GM04503 (cell line): ENCODE measurements at places on chromosomes 16 and 17.

DNA sequence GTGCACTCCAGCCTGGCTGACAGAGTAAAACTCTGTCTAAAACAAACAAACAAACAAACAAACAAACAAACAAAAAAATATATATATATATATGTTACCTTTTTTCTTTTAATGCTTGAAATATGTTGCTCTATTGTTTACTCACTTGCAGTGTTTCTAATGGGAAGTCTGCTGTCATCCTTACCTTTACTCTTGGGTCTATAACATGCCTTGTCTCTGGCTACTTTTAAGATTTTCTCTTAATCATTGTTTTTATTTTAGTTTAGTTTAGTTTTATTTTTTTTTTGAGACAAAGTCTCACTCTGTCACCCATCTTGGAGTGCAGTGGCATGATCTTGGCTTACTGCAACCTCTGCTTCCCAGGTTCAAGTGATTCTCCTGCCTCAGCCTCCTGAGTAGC, 16.1 kb upstream of the TNRC6A start:
- no peak for DNase-seq

DNA sequence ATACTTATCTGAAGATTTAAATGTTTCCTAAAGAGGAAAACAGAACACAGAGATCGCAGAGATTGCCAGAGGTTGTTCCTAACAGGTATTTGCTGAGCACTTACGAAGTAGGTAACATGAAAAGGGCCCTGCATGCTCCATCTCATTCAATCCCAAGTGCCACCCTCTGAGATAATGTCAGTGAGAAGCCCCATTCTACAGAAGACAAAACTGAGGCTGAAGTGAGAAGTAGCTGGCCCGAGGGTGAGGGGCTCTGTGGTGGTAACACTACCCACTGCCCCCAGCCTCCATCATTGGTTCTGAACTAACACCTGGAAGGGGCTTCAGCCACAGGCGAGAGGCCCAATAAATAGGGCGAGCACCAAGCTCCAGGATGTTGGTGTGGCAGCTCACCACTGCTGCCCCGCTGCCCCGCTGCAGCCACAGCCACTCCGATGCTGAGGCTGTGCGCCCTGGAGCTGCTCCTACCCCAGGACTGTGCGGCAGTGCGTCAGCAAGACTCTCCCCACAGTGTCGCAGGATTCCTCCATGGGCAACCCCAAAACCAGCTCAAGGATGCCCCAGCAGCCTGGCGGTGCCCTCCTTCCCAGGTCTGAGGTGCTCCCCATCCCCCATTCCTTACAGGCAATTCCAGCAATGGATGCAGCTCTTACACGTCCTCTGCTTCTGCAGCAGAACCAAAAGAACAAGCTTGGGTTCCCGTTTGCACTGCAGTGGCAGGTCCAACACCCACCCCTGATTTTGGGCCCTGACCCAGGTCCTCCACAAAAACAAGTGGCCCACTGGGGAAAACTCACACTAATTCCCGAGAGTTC, 10.3 kb downstream of the FLCN start:
- no peak for DNase-seq

GRCh38 chr16:89615176-89615575, 1.7 kb downstream of the DPEP1 start:
- DNase-seq, result no peak

- DNase-seq, result no peak
These were observed 10.5 kb downstream of the GGA2 start for GRCh38 chr16:23499801-23500200.

DNA sequence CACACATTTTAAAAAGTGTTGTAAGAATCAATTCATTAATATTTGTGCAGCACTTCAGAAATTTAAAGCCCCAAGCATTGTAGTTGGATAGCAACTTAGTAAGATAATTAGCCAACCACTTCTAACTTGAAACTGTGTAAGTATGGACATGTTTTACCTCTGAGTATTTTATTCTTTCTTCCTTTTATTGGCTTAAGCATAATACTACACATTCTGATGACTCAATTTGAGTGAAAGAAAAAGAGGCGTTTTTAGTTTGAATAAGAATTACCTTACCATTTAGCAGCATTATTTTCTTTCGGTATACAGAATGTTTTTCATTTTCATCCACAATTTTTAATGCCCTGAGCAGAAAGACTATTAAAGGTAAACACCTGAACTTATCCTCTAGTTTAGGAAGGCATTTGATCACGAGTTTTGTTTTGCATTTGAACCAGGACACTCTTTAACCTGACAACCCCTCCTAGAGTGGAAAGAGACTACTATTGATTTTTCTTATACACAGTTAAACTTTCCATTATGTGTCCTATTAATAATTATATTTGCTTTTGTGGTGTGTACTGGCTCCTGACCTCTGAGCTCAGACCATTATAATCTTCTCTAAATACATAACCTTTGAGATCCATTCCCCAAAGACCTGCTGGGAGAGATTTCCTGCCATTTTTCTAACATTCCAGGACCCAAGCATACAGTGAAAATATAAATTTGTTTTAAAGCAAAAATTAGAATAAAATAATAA, 9.2 kb downstream of the NACA2 start:
- DNase-seq, result no peak

DNA sequence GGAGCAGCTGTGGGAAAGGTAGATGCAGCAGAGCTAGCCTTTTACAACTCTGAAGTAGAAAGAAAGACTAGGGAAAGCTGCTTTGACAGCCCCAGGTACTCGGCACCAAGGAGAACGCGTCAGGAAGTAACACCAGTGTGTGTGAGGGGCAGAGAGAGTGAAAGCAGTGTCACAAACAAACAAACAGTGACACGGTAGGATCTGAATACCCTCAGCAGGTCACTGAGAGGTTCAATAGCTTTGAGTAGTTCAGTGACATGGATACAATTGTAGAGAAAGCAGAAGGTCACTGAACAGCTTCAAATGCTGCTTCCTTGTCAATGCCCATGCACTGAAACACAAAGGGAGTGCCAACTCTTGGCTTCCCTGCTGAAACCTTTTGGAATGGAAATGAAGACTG, 150.3 kb upstream of the C17orf78 start:
- DNase-seq, result no peak

- DNase-seq, result no peak
These were observed 9.6 kb downstream of the ACE start for GRCh38 chr17:63486317-63487013.

- DNase-seq, result no peak
These were observed 50.7 kb downstream of the SLC5A11 start for GRCh38 chr16:24896439-24896838.

DNA sequence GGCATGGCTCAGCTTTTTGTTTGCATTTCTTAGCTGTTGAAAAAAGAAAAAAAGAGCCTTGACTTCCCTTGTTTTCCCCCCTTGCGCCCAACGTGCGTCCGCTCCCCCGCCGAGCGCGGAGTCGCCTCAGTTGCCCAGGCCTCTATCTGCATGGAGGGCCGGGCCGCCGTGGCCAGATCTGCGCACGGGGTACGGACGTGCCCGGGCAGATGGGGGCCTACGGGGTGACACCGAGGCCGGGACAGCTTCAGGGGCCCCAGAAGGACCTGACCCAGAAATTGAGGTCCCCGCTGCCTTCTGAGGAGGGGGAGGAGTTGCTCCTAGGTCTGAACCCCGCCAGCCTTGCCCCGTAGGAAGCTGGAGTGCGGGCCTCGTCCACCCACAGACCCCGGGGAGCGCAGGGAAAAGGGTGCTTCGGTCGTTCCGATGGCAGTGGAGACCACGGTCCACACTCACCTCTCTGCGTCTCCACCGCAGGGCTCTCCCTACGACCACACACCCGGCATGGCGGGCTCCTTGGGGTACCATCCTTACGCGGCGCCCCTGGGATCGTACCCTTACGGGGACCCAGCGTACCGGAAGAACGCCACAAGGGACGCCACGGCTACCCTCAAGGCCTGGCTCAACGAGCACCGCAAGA, 1.5 kb downstream of the IRX5 start:
- DNase-seq, result no peak

GRCh38 chr17:63426917-63427308, 19.2 kb downstream of the CYB561 start:
- DNase-seq, result no peak

DNA sequence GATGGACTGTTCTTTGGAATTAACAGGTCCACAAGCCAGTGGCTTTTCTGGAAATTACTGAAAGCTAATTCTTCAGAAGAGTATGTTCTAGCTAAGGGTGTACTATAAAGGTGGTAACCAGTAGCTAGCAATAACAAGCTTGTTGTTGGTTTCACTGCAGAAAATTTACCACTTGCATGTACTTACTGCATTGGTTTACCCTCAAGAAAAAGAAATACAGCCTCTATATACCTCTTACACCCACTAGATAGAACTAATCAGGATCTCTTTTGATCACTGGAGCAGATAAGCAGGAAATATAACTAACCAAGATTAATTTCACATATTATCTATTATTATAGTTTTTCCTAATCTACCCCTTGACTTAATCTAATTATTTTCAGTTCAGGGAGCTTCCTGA, 184.9 kb upstream of the TBX2 start:
- no peak for DNase-seq

DNA sequence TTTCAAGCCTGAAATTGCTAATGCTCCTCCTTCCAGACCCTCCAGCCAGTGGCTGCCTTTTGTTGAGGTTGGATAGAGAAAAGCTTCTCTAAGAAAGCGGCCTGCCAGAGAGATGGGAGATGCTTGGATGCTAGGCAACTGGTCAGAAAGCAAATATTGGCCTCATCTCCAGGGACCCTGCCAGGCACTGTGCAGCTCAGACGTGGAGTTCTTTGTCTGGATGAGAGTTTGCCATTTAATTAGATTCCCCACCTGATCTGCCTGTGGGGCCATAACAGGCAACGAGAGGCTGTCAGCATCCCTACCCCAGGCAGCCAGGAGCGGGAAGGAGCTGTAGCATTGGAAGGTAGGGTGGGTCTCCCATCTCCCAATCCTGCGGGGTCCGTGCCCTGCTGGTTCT, 52.7 kb downstream of the ASIC2 start:
- no peak for DNase-seq

DNA sequence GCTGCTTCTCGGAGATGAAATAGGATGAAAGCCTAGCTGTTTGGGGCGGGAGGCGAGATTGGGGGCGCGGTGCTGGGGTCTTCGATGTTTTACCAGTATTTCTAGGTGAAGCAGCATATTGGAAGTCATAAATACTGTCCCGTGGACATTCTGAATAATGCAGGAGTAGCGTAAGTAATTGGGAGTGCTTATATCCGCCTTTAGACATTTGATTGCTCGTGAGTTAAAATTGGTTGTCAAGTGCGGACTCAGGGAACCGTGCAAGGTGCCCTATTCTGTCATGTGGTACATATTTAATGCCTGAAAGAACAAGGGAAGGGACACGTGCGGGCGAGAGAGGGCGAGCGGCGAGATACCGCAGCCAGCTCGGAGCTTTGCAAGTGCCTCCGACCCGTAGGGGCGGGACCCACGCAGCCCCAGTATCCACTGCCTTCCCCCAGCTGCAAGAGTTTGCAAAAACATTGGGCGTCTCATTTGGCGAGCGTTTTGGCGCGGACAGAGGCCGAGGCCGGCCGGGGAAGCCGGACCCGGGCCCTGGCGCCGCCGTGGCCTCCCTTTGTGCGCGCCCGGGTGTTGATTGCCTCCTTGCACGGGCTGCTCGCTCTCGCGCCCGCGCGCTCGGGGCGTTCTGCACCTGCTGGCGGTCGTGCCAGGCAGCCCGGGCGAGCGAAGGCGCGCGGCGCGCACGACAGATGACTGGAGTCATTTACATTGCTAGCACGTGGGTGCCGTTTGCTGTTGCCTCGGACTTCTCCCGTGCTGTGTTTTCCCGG, 849.8 kb upstream of the RBFOX1 start:
- no peak for DNase-seq

DNA sequence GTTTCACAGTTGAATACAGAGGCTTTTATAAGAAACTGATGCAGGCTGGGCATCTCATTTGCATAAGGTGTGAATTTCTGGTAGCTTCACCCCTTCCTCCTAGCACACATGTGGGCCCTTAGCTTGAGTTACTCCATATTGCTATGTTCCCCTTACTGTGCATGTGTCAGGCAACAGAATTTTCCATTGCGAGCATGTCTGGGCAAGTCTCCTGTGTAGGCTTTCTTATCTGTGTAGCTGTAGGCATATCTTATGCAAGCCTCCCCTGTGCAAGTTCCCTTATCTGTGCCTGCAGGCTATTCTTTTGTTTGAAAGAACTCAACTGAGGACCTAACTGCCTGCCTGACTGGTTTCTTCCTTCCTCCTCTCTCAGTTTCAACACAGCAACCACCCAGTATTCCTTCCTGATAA, 597.4 kb upstream of the CDH5 start:
- DNase-seq, result no peak

GRCh38 chr16:55151561-55152305, 172.3 kb upstream of the IRX6 start:
- DNase-seq, result no peak

GRCh38 chr17:50141745-50142110, 8.7 kb downstream of the PPP1R9B start:
- DNase-seq, result no peak

DNA sequence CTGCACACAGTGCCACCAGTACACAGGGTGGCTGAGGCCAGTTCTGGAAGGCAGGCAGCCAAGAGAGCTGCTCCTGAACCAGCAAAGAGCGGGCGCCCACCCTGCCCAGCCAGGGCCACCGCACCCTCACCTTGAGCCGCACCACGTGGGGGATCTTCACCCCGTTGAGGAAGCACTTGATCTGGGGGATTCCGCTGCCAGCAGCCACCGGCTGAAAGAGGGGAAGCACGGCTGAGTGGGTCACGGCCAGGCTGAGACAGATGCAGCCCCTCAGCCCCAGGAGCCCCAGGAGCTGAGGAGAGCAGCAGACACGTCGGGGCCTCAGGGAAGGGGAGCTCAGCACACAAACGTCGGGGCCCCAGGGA, 14.6 kb upstream of the CCDC154 start:
- DNase-seq, result no peak
